H1 (cell line): ENCODE measurements at places on chromosomes 2 and 18.

DNA sequence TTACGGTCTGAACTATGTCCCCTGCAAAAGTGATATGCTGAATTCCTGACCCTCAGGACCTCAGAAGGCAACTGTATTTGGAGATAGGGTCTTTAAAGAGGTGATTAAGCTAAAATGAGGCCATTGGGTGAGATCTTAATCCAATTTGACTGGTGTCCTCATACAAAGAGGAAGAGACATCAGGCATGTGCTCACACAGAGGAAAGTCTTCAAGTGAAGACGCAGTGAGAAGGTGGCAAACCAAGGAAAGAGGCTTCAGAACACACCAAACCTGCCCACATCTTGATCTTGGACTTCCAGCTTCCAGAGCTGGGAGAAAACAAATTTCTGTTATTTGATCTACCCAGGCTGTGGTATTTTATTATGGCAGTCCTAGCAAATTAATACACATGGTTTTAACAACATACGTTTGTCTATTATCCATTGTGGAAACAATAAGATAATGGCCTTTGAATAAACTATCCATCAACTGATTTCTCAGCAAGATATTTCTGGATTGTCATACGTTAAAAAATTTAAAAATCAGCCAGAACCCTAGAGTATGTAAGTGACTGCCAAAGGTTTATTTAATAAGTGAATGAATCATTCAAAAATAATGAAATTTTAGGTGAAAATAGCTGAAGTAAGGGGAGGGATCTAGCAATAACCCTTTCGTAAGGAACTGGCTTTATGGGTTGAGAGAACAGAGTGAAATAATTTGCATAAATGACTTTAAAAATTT, 6.5 kb downstream of the WIPF1 start:
- no peak for DNase-seq

- no peak for DNase-seq
These were observed 119.2 kb upstream of the SCN7A start for GRCh38 chr2:166613226-166613625.

DNA sequence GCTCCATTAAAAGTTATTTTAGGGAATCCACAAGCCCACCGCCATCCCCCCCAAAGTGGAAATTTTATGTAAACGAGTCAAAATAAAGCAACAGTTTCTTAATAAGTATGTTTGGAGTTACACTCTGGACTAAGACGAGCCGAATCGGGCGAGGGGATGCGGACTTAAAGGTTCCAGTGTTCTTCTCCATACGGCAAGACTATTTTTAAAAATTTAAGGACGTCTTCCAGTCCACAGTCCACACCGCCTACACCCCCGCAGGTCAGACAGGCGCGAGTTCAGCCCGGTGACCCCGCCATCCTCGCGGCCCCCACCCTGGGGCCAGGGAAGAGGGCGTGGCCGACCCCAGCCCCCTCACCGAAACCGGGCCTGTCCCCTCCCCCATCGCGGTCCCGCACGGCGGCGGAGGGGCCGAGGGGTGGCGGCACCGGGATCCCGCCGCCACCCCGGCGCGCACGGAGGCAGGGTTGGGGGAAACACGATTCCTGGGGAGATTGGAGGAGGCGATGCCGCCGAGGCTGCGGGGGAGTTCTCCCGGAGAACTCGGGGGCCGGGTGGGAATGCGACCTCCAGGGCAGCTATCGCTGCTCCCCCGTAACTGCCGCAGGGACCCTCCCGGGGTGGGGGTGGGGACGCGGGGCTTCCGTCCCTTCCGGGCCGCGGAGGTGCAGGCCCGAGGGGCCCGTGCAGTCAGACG, 24.5 kb upstream of the SMAD7 start:
- DNase-seq: peak; percentile 69

DNA sequence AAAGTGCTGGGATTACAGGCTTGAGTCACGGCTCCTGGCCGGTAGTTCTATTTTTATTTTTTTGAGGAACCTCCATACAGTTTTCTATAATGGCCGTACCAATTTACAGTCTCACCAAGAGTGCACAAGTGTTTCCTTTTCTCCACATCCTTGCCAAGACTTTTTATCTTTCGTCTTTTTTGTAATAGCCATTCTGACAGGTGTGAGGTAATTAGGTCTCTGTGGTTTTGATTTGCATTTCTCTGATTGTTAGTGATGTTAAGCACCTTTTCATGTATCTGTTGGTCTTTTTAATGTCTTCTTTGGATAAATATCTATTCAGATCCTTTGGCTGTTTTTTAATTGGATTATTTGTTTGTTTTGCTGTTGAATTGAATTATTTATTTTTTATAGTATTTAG, 9.3 kb downstream of the ARMC9 start:
- no peak for DNase-seq

DNA sequence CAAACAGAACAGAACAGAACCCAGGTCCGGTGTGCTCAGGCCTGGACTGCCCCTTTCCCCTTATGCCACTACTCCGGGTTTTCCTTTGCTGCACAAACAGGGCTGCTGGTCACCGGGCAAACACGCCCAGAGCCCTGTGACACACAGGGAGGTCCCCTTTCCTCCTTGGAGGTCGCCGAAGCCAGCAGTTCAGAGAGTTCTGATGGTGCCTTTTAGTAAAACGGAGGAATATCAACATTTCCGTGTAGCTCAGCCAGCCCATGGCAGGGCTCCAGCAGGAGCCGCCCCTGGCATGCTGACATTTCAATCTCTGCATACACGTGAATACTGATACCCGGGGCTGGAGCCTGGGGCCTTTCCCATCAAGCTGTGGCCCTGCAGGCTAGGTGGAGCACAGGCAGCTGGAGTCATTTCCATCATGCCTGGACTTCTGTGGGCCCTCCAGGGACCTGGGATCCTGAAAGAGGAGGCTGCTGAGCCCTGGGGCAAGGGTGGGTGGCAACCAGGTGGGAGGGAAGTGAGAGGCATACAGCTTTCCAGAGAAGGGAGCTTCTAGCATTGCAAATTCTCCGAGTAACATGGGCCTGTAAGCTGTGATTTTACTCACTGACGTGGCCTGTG, 91.4 kb upstream of the PXDN start:
- DNase-seq: no peak
